ENCODE measurements at places on chromosomes 7 and 10. TPM values are rescaled to one million over a fixed set of nuclear protein-coding genes. Genes with fewer than 3 reads are reported as not detected.

- no peaks in the 10 kb centered on the region for H3K27me3 ChIP-seq
- no peak overlapping the region for H3K4me3 ChIP-seq
- H3K4me1 ChIP-seq: peaks cover 10% of the 10 kb centered on the region
- H3K36me3 ChIP-seq: peaks cover 38% of the 10 kb centered on the region
- DNase-seq: no peak
These were observed 107.2 kb downstream of the ARHGAP21 start for GRCh38 chr10:24616536-24616935.

DNA sequence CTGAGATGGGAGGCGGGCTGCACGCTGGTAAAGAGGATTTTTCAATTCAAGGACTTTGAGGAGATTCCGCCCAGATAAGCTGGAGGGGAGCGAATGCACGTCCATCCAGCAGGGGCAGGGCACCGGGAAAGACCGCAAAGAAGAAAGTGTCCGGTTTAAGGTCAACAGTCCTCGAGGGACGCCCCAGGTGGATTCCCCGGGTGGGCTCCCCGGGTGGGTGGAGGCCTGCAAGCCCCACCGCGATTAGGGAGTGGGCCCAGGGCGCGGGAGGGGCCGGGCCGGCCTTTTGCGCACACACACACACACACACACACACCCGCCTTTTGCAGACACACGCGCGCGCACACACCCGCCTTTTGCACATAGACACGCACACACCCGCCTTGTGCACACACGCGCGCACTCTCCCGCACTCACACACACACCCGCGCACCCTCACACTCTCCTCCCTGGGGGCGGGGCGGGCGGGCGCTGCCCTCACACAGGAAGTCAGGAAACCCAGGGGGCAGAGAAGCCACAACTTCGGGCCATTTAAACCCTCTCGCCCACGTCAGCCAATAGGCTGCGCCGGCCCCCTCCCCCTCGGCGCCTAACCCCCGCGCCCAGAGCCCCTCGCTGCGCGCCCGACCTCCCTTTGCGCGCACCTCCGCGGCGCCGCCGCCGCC lies 615 bp downstream of the ARHGAP12 start:
- peak overlapping the region; percentile 89 for H3K27ac ChIP-seq
- no peaks in the 10 kb centered on the region for H3K27me3 ChIP-seq
- DNase-seq: no peak
- no peaks in the 10 kb centered on the region for H3K36me3 ChIP-seq

DNA sequence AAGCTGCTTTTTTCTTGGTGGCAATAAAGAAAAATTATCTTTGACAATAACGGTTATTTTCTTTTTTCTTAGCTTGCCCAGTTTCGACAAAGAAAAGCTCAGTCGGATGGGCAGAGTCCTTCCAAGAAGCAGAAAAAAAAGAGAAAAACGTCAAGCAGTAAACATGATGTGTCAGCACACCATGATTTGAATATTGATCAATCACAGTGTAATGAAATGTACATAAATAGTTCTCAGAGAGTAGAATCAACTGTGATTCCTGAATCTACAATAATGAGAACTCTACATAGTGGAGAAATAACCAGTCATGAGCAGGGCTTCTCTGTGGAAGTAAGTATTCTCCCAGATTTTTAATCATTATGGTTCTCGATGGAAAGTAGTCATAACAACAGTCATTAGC lies 33.0 kb downstream of the AKAP9 start:
- H3K27ac ChIP-seq: no peak overlapping the region
- DNase-seq: no peak
- no peaks in the 10 kb centered on the region for H3K27me3 ChIP-seq
- H3K4me1 ChIP-seq: peaks cover 5% of the 10 kb centered on the region
- no peak overlapping the region for H3K4me3 ChIP-seq
- peaks cover 10% of the 10 kb centered on the region for H3K36me3 ChIP-seq

Gene KEL
- total RNA-seq: 1.5 TPM

Gene IL2RA
- total RNA-seq: not detected

- H3K4me1 ChIP-seq: peaks cover 20% of the 10 kb centered on the region
- H3K4me3 ChIP-seq: no peak overlapping the region
- DNase-seq: peak; percentile 93
- peaks cover 2% of the 10 kb centered on the region for H3K27me3 ChIP-seq
- no peak overlapping the region for H3K27ac ChIP-seq
- no peaks in the 10 kb centered on the region for H3K36me3 ChIP-seq
These were observed 167.8 kb upstream of the EEPD1 start for GRCh38 chr7:35985126-35985754.

DNA sequence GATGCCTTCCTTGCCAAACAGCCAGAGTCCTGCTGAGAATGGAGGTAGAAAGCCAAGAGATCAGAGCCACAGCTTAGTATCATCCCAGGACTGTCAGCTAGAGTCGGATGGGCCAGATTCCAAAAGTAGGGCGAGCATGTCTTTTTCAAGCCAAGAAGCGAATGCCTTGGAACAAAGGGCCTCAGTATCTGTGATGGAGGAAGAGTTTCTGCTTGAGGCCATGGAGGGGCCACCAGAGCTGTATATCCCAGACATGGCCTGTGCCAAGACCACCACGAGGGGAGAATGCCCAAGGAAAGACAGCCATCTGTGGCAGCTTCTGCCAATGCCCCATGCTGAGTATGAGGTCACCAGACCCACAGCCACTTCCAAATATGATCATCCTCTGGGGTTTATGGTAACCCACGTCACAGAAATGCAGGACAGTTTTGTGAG lies 44.3 kb upstream of the PPP1R17 start:
- no peak overlapping the region for H3K4me3 ChIP-seq
- peaks cover 1% of the 10 kb centered on the region for H3K4me1 ChIP-seq
- DNase-seq: no peak
- no peak overlapping the region for H3K27ac ChIP-seq

GRCh38 chr10:796233-796632 lies 106.8 kb upstream of the DIP2C start:
- peaks cover 18% of the 10 kb centered on the region for H3K36me3 ChIP-seq
- no peak overlapping the region for H3K4me3 ChIP-seq
- no peaks in the 10 kb centered on the region for H3K27me3 ChIP-seq
- no peak overlapping the region for H3K27ac ChIP-seq

Gene SPDYE1
- total RNA-seq: not detected

GRCh38 chr10:1977461-1977860 lies 240.1 kb upstream of the ADARB2 start:
- no peak overlapping the region for H3K4me3 ChIP-seq
- DNase-seq: no peak
- peaks cover 15% of the 10 kb centered on the region for H3K27me3 ChIP-seq

DNA sequence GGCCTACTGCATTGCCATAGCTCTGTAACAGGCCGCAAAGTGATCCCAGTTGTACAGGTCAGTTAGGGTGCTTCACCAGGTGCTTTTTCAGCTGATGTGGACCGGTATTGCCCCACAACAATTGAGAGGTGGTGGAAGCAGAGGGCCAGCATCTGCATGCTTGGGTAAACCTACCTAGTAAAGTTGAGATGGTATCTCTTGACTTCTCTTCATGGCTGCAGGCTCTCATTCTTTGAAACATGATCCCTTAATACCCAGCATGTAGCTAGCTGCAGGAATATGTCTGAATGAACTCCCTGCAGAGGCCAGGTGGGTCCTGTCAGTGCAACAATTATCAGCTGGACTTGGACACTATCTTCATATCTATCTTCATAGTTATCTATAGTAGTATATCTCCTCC lies 60.7 kb upstream of the CCDC6 start:
- no peaks in the 10 kb centered on the region for H3K27me3 ChIP-seq
- H3K36me3 ChIP-seq: no peaks in the 10 kb centered on the region
- H3K4me3 ChIP-seq: no peak overlapping the region
- H3K27ac ChIP-seq: no peak overlapping the region
- no peak for DNase-seq
- no peaks in the 10 kb centered on the region for H3K4me1 ChIP-seq

GRCh38 chr7:131897016-131897789 lies 340.8 kb upstream of the PODXL start:
- H3K4me3 ChIP-seq: no peak overlapping the region
- H3K27me3 ChIP-seq: no peaks in the 10 kb centered on the region
- peaks cover 63% of the 10 kb centered on the region for H3K4me1 ChIP-seq
- no peaks in the 10 kb centered on the region for H3K36me3 ChIP-seq
- H3K27ac ChIP-seq: peak overlapping the region; percentile 93

Gene H2BK1
- 1.1 TPM for total RNA-seq

- no peak overlapping the region for H3K27ac ChIP-seq
- no peak overlapping the region for H3K4me3 ChIP-seq
- no peak for DNase-seq
- H3K4me1 ChIP-seq: no peaks in the 10 kb centered on the region
These were observed 127.1 kb upstream of the SHH start for GRCh38 chr7:155939350-155939749.

GRCh38 chr7:44891372-44891771 lies 6.0 kb upstream of the PURB start:
- peak; percentile 34 for DNase-seq
- H3K36me3 ChIP-seq: no peaks in the 10 kb centered on the region
- H3K27ac ChIP-seq: no peak overlapping the region
- H3K27me3 ChIP-seq: no peaks in the 10 kb centered on the region

GRCh38 chr10:34341473-34341872 lies 473.6 kb downstream of the PARD3 start:
- no peak overlapping the region for H3K4me3 ChIP-seq
- H3K36me3 ChIP-seq: peaks cover 20% of the 10 kb centered on the region
- no peak overlapping the region for H3K27ac ChIP-seq
- no peaks in the 10 kb centered on the region for H3K27me3 ChIP-seq

GRCh38 chr7:127375631-127376030 lies 16.9 kb downstream of the ZNF800 start:
- DNase-seq: no peak
- no peaks in the 10 kb centered on the region for H3K27me3 ChIP-seq
- no peak overlapping the region for H3K4me3 ChIP-seq
- H3K27ac ChIP-seq: no peak overlapping the region
- H3K4me1 ChIP-seq: peaks cover 7% of the 10 kb centered on the region

DNA sequence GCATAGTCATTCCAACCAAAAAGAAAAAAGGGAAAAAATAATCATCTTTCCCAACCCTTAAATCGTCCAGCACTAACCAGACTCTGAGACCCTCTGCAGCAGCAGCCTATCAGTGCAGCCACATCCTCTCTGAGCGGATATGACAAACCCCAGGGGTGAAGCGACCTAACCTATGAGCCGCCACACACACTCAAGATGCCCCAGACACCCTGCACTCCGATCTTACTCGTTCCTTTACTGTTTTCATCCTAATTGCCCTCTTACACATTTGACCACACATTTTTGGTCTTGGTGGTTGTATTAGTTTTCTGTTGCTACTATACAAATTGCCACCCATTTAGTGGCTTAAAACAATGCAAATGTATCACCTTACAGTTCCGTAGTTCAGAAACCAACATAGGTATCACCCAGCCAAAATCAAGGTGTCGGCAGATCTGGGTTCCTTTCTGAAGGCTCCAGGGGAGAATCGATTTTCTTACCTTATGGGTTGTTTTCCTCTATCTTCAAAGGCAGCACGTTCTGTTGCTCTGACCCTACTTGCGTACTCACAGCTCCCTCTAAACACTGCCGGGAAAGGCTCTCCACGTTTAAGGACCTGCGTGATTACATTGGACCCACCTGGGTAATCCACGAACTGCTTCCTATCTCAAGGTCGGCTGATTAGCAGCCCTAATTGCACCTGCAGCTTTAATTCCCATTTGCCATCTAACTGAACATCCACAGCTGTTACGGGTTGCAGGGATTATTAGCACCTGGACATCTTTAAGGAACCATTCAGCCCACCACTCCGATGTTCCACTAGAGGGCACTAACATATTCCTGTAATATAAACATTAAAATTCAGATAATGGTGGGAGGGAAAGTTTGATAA lies 37.3 kb upstream of the PRSS1 start:
- H3K4me1 ChIP-seq: no peaks in the 10 kb centered on the region
- H3K27me3 ChIP-seq: peaks cover 12% of the 10 kb centered on the region
- H3K36me3 ChIP-seq: no peaks in the 10 kb centered on the region

DNA sequence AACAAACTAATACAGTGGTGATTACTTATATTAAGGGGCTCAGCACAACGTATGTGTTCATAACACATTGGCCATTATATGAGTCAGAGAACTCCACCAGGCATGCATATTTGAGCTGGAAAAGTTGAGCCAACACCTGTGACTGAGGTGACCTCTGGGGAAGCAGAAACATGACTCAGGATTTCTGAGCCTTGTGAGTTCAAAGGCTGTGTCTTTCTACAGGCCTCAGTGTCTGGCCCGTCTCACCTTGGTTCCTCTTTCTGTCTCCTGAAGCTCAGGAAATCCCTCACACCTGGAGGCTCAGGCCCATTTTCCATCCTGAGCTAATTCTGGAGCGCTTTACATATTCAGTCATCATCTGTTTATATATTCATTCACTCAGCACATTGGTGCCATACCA lies 230.9 kb upstream of the AGK start:
- no peaks in the 10 kb centered on the region for H3K36me3 ChIP-seq
- DNase-seq: no peak
- H3K4me3 ChIP-seq: no peak overlapping the region
- H3K4me1 ChIP-seq: no peaks in the 10 kb centered on the region
- no peak overlapping the region for H3K27ac ChIP-seq

- peaks cover 27% of the 10 kb centered on the region for H3K4me1 ChIP-seq
- H3K4me3 ChIP-seq: no peak overlapping the region
- DNase-seq: no peak
- H3K27me3 ChIP-seq: no peaks in the 10 kb centered on the region
These were observed 186.1 kb upstream of the KAT6B start for GRCh38 chr10:74640134-74640921.

- H3K4me3 ChIP-seq: no peak overlapping the region
- no peaks in the 10 kb centered on the region for H3K4me1 ChIP-seq
- no peaks in the 10 kb centered on the region for H3K36me3 ChIP-seq
- H3K27ac ChIP-seq: no peak overlapping the region
These were observed 26.0 kb upstream of the WIPF3 start for GRCh38 chr7:29780346-29780745.

DNA sequence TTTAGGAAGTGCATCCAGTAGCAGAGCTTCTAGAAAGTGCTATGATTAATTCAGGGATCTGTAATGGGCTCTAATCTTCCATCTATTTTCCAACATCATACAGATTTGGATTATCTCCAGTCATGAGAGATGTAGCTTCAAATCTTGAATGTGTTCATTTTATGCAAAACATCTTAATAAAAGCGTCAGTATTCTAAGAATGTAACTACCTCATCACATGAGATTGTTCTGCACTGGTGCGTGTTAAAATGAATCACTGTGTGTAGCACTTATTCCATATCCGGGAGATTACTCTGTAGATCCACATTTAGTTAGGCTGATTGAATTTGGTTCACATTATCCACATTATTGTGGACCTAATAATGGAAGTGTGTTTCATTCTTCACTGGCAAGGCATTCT lies 344.9 kb upstream of the CHRM2 start:
- no peak overlapping the region for H3K4me3 ChIP-seq
- H3K27ac ChIP-seq: no peak overlapping the region
- DNase-seq: no peak
- peaks cover 8% of the 10 kb centered on the region for H3K27me3 ChIP-seq

Gene RASSF4
- total RNA-seq: 11.8 TPM

Gene CYP26A1
- total RNA-seq: not detected

DNA sequence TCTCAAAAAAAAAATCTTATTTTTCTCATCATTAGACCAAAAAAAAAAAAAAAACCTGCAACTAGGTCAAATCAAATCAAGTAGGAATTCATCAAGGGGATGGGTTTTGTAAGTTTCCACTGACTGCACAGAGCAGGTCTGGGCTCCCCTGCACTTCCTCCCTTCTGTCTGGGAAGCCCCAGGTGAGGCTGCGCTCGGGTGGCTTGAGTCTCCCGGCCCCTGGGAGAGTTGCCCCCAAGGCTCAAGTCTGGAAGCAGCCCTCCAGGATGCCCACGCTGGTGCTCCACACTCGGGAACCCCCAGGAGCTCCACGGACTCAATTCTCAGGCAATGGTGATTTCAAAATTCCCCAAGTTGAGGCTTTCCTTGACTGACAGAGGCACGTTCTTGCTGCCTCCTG lies 41.7 kb upstream of the RBM33 start:
- peak; percentile 77 for DNase-seq
- H3K4me3 ChIP-seq: no peak overlapping the region

Gene ASZ1
- not detected for total RNA-seq

- H3K36me3 ChIP-seq: no peaks in the 10 kb centered on the region
- no peak overlapping the region for H3K27ac ChIP-seq
- H3K4me1 ChIP-seq: peaks cover 17% of the 10 kb centered on the region
- H3K4me3 ChIP-seq: no peak overlapping the region
These were observed 110.8 kb upstream of the FGFR2 start for GRCh38 chr10:121708728-121709674.

Measured in osteocyte (in vitro differentiated cells).